ENCODE measurements at places on chromosomes 7 and 10.

GRCh38 chr10:110802551-110803238, 69.0 kb upstream of the PDCD4 start:
- peak; percentile 93 for DNase-seq

DNA sequence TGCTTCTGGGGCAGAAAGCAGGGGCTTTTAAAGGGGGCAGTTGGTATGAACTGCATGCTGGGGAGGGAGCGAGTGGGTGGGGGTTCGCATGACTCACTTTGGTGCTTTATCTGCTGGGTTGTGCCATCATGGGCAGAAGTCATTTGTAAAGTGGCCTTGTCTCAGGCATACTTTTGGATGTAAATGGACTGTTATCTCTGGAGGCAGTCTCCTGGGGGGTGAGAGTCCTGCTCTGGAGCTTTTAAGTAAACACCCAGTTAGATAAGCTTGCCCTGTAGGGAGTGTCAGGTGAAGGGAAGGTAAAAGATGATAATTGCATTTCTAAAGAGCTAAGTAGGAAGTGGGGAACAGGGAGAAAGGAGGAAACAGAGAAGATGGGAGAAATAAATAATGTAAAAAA, 1.6 kb upstream of the GSTO1 start:
- no peak for DNase-seq

DNA sequence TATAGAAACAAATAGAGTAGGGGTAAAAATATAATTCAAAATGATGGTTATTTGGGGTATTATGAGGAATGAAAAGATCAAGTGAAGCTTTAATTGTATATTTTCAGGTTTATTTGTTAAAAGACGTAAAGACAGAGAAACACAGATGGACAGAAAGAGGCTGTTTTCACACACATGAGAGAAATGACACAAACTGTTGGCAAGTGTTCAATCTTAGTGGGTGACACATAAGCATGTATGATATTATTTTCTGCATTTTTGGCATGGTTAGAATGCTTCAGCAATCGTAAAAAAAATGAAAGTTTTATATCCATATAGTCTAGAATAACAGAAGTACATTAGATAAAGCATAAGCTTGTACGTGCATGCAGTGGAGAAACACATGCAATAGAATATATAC, 464.4 kb upstream of the AKR1E2 start:
- DNase-seq: no peak

DNA sequence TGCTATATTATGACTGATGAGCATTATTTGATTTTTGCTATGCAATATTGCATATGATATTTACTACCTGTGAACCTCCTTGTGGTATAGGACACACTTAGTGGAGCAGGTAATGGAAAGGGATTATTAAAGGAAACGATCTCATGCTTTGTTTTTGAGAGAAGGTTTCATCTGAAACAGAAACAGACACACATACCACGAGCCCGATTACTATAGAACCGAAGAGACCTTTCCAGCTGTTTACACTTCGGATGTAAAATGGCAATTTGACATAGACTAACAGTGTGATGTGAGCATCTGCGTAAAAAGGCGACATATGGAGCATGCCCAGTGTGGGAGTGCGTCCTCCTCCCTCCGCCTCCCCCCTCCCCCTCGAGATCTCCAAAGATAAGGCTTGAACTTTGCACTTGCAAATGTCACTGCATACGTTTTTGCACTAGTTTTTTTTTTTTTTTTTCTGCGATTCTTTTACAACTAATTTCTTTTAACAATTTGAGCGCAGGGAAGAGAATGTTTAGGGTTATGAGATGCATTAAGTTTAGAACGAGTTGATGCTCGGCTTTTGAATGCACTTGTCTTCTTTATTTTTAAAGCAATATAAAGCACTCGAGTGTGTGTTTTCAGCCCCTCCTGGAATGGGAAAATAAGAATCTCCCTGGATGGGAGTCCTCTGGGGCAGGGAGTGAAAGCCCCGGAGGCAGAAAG, 251.0 kb downstream of the NSUN6 start:
- no peak for DNase-seq

DNA sequence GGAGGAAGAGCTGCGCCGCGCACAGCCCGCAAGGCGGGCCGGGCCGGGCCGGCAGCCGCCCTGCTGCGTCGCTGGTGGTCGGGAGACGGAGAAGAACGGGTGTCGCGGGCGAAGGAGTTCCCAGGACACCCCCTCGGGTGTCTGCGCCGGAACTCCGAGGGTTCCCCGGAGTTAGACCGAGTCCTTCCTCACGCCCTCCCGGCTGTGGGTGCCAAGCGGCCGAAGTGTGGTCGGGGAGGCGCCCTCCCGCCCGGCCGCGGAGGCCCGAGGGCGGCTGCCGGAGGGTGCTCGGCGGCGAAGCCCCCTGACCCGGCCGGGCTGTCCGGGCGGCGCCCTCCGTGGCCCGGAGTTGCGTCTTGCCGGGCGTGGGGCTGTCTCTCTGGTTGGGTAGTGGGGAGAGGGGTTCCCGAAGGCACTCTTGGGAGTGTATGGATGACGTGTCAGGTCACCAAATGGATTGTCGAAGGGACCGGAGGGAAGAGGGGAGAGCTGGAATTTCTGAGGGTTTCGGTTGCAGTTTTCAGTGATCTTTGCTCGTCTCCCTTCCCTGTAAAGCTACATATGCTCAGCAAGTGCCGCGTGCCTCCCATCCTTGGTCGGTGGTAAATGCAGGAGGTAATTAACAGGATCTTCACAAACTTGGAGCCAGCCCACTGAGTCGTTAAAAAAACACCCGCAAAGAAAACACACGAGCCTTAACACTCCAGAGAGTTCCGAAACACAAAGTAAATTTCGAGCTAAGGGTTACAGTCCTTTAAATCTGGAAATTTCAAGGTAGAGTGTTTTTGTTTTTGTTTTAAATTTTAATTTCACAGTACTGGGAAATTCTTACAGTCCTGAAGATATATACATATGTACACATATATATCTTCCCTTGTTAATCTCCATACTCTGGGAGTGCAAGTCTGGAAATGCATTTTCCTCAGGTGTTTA, 871 bp downstream of the ST7 start:
- DNase-seq: peak; percentile 83

DNA sequence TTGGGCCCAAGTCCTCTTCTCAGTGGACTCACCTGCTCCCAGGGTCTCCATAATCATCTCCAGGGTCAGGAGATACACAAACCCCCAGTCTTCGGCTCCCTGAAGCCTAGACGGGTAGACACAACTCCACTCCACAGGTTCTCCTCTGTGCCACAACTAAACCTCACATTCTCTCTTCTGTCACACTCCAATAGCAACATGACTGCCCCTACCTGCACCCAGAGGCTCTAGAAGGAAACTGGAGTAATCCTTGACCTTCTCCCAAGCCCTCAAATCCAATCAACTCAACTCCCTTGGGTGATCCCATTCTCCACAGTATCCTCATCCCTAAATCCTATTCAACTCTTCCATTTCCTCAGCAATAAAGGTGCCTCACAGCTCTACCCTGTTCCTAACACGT, 16.2 kb downstream of the HNRNPF start:
- no peak for DNase-seq

GRCh38 chr7:4109481-4110110, 572.5 kb upstream of the FOXK1 start:
- DNase-seq: no peak

DNA sequence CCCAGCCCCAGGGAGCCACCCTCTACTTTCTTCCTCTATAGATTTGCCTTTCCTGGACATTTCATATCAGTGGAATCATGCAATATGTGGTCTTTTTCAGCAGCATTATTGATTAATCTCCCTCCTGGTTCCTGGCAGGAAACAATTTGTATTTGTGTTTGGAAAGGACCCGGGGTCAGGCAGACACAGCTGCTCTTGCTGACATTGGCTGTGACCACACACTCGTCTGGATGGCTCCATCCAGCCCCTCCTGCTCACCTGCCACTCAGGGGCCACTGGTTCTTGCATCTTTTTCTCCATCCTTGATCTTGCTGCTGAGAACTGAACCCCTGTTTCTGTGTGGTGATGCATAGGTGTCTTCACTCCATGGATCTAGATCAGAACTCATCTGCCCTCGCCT, 176.6 kb upstream of the MKI67 start:
- no peak for DNase-seq

GRCh38 chr10:1420661-1421362, 316.5 kb downstream of the ADARB2 start:
- DNase-seq: no peak

- DNase-seq: no peak
These were observed 18.0 kb downstream of the LCOR start for GRCh38 chr10:96850113-96850512.

DNA sequence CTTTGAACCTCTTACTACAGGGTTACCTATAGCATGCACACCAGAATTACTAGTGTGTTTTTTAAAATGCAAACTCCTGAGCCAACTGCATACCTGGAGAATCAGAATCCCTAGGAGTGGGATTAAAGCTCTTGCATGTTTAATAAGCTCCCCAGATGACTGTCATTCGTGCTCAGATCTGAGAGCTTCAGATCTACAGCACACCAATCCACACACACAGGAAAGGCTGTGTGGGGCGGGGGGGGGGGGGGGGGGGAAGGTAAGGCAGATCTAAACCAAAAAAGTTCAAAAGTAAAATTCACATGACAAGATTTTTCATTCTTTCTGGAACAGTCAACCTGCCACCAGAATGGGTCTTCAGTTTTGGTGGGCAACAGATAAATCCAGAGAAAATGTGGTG, 5.5 kb downstream of the FAM3C start:
- DNase-seq: no peak

GRCh38 chr10:31962826-31963588, 34.4 kb upstream of the ARHGAP12 start:
- DNase-seq: no peak

DNA sequence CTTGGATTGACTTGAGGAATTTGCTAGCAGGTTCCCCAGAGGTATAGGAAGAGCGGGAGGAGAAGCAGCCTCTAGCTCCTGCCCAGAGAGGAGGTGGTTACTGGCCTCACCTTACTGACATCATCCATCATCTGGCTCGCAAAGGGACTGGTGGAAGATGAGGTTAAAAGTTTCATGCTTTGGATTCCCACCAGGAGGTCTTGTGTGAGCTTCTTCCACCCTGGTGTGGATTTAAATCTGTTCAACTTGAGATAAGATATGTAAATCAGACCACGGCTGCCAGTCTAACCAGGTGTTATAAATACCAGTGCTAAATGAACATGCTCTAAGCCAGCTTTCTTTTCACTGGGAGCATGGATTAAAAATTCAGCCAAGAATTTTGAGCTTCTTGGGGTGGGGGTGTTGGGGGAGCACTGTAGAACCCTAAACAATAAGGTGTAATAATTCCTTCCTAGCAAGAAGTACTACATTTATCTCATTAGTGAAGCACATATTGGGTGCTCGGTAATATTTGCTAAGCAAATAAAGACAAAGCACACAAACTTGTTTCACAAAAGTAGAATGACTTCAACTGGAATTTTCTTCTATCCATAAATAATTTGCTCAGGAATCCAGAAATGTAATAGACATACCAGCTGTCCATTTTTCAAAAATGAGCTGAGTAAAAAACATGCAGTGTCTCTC, 7.8 kb downstream of the PROSER2 start:
- DNase-seq: no peak

DNA sequence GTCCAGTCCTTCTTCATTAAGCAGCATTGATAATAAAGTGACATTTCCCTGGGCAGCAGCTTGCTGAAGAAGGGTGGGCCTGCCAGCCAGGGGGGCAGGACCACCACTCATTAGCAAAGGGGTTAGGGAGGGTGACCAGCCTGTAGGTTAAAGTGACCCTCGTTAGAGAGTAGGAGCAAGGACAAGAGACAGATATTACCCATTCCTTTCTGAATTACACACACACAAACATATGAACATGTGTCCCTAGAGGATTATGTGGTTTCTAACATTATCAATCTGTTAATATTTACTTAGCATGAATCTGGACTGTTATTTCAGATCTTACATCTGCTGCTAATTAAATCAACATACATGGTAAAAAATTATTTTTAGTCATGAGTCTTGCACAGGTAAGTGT, 88.9 kb downstream of the CTTNBP2 start:
- no peak for DNase-seq

DNA sequence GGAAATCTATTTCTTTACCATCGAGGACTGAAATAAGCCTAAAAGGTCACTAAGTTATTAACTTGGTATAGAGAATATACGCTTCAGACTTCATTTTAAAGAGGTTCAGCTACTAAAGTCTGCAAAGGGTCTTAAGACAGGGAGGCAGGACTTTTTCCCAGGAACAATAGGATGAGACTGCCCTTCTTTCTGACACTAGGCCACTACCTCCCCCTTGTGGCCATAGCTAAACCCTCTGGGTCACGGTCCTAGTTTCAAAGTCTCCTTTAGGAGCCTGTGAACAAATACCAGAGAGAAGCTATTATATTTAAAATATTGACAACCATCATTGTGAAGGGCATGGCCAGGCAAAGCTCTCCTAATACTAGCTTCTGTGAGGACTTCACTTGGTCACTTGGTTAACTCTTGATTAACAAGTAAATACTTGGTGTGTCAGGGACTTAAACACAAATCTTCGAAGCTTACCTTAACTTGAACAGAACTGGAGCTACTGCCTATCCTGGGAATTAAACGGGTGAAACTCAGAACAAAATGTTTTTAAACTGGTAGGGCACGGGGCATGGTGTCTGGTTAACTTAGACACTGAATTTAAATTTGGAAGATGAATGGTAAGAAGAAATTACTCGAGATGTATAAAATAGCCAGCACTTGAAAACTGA, 75.6 kb downstream of the CCDC6 start:
- peak; percentile 70 for DNase-seq

DNA sequence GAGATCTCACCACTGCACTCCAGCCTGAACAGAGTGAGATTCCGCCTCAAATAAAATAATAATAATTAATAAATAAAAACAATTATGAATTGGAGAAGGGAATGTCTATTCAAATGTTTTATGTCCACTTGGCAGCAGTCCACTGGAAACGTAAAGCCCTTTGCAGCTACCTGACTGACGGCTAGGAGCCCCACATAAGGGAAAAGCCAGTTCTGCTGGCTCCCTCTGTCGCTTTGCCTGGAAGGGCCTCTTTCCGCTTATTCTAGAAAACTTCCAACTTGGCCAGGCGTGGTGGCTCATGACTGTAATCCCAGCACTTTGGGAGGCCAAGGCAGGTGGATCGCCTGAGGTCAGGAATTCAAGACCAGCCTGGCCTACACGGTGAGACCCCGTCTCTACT, 6.1 kb upstream of the TNS3 start:
- no peak for DNase-seq

DNA sequence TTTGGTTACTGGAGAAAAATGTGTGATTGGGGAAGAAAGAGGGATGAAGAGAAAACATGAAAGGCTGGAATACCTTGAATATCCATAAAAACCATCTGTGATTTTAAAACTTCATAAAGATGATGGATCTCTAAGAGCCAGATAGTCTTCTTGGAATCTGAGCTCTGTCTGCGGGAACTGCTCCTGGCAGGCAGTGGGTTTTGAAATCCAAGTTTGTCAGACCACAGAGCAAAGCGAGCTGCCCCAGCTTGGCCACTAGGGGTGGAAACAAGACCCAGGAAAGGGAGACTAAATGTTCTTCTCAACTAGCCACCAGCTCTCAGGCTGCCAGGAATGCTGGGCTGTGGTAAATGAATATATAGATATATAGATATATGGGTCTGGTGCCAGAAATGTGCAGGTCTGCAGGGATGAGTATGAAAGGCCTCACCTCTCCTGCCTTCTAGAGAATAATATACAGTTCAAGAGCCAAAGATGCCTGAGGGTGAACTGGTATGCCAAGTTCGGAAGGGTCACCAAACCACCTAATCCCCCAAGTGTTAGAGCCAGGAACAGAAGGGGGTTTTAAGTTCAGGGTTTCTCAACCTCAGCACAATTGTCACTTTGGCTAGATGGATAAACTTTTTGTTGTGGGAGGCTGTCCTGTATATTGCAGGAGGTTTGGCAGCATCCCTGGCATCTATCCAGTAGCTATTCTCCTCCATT, 208.8 kb downstream of the KCNMA1 start:
- peak; percentile 77 for DNase-seq
